ENCODE measurements at places on chromosomes 4 and X. TPM values are rescaled to one million over a fixed set of nuclear protein-coding genes. Genes with fewer than 3 reads are reported as not detected.

- DNase-seq = no peak
Observed at GRCh38 chr4:126247409-126247808, 932.7 kb downstream of the FAT4 start.

DNA sequence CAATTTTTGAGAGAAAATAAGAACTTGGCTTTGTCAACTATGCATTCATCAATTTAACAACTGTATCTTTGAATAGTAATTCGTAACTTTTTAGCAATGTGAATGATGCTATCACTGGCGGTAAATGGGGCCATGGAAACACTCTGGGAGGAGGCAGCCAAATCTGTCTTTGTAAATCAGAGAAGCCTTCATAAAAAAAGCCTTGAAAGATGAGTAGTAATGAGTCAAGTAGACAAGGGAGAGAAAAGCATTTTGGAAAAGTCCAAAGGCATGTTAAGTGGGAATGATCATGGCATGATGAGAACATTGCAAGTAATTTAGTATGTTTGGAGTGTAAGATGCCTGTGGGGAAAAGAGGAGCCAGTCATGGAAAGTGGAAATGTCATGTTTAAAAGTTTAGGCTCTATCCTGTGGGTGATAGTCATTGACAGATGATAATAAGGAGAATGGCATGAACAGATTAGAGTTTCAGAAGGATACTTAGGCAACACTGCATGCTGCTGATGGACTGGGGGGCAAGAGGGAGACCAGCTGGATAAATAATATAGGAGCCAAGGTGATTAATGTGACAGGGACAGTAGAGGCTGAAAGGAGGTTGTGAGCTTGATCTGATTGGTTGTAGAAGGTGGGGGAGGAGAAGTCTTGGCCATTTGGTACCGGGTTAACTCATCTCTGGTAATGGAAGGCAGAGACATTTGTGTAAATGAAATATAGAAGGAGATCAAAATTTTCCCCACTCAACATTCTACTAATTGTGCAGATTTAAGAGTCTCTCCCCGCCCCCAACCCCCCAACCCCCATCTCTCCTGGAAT lies 16.3 kb downstream of the SPRY1 start:
- DNase-seq = no peak

GRCh38 chr4:30718641-30719453 lies 1.3 kb upstream of the PCDH7 start:
- DNase-seq = no peak

The DCAF12L1 gene
- total RNA-seq = 0.47 TPM

GRCh38 chr4:147933316-147933715 lies 201.4 kb downstream of the ARHGAP10 start:
- no peak for DNase-seq

The NALF2 gene
- 1.9 TPM for total RNA-seq

GRCh38 chr4:150149381-150149780 lies 71.1 kb downstream of the DCLK2 start:
- DNase-seq = no peak

GRCh38 chrX:152898442-152898841 lies 575 bp downstream of the ZNF185 start:
- no peak for DNase-seq

- no peak for DNase-seq
Observed at GRCh38 chr4:138182838-138183426, 59.2 kb downstream of the SLC7A11 start.

GRCh38 chr4:28469886-28470285 lies 1609.2 kb downstream of the STIM2 start:
- DNase-seq = no peak

- DNase-seq = no peak
Observed at GRCh38 chr4:75135068-75135825, 202.3 kb downstream of the PARM1 start.

GRCh38 chr4:169337510-169337909 lies 66.8 kb upstream of the SH3RF1 start:
- no peak for DNase-seq

- no peak for DNase-seq
Observed at GRCh38 chrX:152892999-152893891, 4.6 kb upstream of the ZNF185 start.

DNA sequence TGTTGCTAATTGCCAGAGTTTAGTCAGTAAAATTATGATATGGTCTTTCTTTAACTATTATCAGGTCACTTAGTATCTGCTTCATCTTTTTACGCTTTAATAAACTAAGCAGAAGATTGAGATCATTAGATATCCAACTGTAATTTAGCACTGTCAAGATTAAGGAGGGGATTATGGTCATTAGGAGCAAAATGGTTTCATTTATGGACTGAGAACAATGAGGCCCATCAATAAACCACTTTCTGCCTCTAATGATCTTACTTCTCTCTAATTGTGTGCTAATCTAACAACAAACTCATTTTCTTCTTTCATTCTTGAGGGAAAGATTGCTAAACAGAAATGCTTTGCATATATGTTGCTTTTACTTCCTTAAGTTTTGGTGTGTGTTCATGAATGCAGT lies 340.4 kb downstream of the RPA4 start:
- no peak for DNase-seq

GRCh38 chr4:123649250-123649644 lies 252.7 kb downstream of the SPRY1 start:
- DNase-seq = no peak

- DNase-seq = no peak
Observed at GRCh38 chrX:122622795-122623194, 561.3 kb upstream of the GRIA3 start.
